ENCODE measurements at places on chromosomes 7 and 10.
A peak's percentile ranks its signal among the peaks of the same experiment; 100 is the strongest.

- no peak for DNase-seq
Observed at GRCh38 chr10:77079592-77080300, 557.9 kb downstream of the KCNMA1 start.

GRCh38 chr10:89091496-89091895 lies 100.9 kb downstream of the FAS start:
- DNase-seq = no peak

GRCh38 chr7:132394283-132395198 lies 181.7 kb downstream of the PLXNA4 start:
- DNase-seq = no peak

DNA sequence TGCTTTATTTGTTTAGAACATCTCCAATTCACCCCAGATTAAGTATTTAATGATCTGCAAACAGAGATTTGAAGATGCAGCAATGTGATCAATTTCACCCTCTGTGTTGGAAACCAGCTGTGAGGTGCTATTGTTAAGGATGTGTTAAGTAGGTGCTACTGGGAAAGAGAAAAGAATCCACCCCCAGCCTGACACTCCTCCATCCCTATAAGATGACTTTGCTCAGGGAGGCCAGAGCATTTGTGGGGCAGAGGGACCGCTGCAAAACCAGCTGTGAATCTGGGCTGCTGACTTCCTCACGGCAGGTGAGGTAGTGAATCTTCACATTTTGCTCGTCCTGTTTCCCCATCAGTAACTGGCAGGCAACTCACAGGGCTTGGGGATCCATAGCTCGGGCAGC lies 297.5 kb downstream of the GFRA1 start:
- no peak for DNase-seq

DNA sequence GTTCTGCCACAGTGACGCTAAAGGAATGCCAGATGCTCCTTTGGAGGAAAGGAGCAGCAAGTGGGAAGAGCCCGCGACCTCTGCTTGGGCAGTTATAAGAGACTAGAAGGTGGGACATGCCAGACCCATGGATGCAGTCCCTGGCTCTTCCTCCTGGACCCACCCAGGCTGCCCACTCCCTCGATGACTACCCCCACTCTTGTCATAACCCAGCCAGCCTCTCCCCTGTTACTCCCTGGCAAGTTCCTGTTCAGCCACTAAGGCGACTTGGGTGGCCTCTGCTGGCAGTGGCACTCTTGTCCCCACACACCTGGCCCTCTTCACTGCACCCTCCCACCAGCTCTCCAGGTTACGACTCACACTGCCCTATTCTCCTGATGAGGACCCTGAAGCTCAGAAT lies 33.5 kb downstream of the COL13A1 start:
- DNase-seq = no peak

DNA sequence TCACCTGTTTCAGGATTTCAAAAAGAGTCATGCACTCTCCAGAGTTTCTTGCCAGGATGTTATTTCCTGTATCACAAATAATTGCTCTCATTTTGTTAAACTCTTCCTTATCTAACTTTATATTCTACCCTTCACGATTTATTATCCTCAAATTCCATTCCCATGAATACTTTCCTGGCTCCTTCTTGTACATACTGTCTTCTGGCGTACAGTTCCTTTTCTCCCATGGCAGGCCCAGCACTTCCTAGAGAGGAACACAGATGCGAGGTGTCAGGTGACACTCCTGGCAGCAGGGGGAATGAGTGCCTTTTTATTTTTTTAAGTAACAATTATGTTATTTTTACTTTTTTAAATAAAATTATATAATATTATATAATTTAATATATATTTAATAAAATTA lies 411.9 kb downstream of the TFEC start:
- no peak for DNase-seq

GRCh38 chr10:45227042-45227441 lies 88.4 kb downstream of the OR13A1 start:
- DNase-seq = no peak

DNA sequence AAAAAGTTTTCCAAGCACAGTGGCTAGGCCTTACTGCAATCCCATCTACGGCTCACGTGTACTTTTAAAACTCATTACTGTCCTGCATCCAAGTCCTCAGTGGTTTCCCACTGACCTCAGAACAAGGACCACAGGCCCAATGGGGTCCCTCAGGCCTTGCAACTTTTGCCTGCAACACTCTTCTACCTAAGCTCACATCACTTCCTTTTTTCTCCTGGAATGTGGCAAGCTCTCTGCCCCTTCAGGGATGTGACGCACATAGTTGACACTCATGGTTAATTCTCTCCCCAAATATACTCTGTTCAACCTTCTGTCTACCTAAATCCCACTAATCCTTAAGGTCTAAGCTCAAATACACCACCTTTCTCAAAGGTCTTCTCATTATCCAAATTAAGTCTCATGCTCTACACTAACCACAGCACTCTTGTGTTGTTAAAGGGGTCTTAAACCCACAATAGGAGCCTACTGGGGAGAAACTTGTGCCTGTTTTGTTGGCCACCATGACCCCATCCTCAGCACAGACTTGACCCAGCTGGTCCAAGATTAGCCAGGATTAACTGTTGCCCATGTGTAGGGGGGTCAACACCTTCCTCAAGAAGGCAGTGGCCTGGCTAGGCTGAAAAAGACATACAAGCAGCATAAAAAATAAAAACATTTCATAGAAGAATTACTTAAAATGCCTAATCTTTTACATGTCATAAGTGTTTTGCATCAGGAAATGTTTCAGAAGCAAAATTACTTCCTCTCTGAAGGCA lies 15.2 kb downstream of the HNRNPF start:
- no peak for DNase-seq

DNA sequence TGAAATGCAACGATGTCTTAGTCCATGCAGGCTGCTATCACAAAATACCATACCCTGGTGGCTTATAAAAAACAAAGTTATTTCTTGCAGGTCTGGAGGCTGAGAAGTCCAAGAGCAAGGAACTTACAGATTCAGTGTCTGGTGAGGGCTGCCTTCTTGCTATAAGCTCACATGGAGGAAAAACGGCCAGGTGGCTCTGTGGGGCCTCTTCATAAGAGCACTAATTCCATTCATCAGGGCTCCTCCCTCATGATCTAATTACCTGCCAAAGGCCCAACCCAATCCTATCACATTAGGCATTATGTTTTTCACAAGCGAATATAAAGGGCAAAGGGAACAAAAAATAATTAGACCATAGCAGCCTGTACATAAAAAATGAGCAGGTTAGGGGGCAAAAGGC lies 35.4 kb downstream of the PAPSS2 start:
- DNase-seq = no peak

- DNase-seq = no peak
Observed at GRCh38 chr10:117262903-117263293, 22.0 kb downstream of the SLC18A2 start.

- no peak for DNase-seq
Observed at GRCh38 chr7:51128545-51129435, 187.8 kb downstream of the COBL start.

DNA sequence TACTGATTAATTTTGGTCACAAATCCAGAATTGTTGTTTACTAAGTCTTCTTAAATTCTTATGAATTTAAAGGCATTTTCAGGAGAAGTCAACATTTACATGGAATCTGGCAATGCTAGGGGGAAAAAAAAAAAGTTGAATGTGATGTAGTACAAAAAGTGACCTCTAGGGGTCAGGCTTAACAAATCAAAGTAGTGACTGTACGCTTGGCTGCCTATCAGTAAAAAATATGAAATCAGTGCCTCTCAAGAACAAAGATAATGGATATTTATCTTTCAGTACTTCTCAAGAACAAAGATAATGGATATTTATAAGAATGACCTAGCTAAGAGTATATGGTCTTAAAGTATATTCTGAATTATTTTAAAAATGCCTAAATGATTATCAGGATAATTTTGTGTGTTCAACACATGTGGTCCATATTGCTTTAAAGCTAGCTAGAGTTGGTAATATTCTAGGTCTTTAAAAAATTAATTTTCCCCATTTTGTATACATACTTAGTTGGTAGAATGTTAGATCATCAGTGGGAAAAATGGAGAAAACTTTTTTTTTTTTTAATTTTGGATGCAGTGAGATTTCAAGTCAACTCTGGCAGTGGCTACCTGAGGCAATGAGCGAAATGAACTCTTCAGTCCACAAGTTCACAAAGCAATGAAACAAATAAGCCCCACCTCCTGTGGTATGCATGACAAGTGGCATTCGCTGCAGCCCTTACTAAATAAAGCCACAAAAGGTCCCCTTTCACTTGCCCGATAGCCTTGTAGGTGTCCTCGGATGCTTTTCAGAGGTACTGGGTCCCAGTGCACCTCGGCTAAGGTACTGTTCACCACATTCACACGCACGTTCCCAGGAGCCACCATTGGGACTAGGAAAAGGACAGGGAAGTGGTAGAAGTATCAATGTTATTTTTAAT lies 51.2 kb upstream of the LAMB4 start:
- peak; percentile 75 for DNase-seq

DNA sequence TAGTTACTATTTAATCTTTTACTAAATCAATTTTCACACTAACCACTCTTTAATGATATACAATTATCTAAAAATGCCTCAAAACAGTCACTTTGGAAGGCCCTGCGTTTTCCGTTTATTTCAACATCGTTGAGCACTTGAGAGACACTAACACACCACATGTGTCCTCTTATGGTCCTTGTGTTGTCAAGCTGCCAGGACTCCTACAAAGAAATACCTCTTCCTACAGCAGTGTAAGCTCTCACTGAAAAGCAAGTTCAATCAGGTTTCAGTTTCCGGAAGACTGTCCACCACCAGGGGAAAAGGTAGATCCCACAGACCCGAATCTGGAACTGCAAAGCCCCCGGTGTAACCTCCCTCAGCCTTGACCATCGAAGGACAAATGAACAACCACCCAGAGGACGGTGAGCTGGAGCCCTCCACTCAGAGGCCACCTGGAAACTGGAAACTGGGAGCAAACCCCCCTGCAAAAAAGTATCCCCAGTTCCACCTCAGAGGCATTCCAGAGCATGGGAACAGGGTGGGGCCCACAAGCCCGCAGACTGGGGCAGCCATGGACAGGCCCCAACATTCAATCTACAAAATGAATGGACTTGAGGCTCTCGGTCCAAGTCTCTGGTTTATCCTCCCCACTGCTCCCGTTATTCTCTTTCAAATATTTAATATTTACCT lies 37.6 kb downstream of the KCNH2 start:
- DNase-seq = peak; percentile 66

- no peak for DNase-seq
Observed at GRCh38 chr10:77077316-77077945, 560.2 kb downstream of the KCNMA1 start.

DNA sequence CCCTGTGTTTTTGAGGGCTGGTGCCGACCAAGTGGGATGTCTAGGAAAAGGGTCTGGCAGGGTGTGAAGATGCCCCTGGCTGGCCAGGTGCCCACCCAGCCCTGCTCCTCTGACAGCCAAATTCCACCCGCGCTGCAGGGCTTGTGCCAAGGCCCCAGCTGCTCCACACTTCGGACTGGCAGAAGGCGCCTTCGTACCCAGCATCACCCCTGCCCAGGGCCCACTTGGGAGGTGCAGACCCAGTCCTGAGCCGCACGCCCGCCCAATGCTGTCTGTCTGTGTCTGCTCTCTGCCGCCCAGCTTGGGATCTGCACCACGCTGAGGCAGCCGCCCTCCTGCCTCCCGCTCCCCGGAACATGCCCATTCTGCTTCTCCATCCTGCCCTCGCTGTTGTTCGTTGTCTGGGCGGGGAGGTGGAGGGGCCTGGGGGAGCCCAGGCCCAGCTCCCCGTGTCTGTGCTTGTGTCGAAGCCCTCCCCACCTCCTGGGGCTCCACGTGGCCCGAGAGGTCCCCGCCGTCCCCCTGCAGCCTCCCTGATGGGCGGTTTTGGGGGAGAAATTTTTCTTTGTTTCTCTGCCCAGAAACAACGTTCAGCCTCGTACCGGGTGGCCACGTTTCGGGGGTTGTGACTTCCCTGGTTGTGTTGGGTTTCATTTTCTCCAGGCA lies 36.9 kb upstream of the PPIF start:
- DNase-seq = no peak

DNA sequence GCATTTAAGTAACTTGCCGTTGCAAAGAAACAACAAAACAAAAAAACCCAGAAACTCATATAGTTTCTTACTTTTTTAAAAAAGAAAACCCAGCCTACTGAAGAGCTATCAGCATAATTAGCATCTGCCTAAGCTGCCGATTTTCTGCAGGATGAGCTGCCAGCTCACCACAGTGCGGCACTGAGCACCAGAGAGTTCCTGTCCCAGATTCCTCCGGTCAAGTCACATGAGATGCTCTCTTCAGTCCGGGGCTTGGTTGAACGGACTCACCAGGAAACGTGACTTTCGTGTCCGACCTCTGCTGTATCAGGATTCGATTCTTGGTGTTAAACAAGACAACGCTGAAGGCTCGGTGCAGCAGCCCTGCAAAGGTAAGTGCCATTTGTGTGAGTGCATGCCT lies 3.2 kb downstream of the IDI2 start:
- no peak for DNase-seq

DNA sequence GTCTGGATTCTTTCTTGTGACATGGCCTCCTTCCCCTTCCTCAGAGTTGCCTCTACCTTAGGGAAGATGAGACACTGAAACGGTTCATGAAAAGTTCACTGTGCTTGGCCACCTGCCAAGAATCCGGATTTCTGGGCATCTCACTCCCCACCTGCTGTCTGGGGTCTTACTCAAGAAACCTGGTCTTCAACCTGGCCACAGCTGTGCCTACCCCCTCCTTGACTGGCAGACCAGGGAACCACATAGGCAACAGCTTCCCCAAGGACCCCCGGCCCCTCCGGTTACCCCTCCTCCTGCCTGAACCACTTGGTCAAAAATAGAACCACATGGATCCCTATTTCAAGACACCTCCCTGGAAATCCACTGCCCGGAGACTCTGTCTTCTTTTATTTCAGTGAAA lies 58.7 kb upstream of the NANOS1 start:
- no peak for DNase-seq

DNA sequence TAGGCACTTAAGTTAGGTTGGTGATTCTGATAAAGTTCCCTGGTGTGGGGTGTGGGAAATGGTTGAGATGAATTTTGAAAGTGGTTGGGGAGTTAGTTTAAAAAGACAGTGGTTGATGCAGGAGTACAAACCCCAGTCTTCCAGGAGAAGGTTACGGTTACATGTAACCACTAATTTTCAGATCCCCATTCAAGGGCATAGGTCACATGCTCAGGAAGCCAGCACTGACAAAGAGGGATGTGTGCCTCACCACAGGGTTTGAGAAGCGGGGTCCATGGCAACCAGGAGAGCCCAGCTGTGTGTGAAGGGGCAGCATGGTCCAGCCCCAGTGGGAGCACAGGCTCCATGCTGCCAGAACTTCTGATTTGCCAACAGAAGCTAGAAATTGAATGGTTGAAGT lies 144.2 kb downstream of the MDFIC start:
- DNase-seq = no peak

GRCh38 chr7:138565451-138566114 lies 105.5 kb downstream of the TRIM24 start:
- no peak for DNase-seq

GRCh38 chr7:138543739-138544138 lies 83.7 kb downstream of the TRIM24 start:
- no peak for DNase-seq

GRCh38 chr7:36638586-36639263 lies 85.6 kb downstream of the AOAH start:
- no peak for DNase-seq

- DNase-seq = no peak
Observed at GRCh38 chr7:19916046-19916445, 142.6 kb upstream of the TMEM196 start.
